CD4-positive, CD25-positive, alpha-beta regulatory T cell (primary cell): ENCODE measurements at places on chromosomes 2 and 18. TPM values are rescaled to one million over a fixed set of nuclear protein-coding genes. Genes with fewer than 3 reads are reported as not detected.
A peak's percentile ranks its signal among the peaks of the same experiment; 100 is the strongest.

Gene KRTCAP3
- 10.0 TPM for total RNA-seq

Gene SLC11A1
- 0.54 TPM for total RNA-seq

- DNase-seq: no peak
Measured at GRCh38 chr2:73952499-73953446, 26.1 kb downstream of the DGUOK start.

Gene OXER1
- total RNA-seq: not detected

DNA sequence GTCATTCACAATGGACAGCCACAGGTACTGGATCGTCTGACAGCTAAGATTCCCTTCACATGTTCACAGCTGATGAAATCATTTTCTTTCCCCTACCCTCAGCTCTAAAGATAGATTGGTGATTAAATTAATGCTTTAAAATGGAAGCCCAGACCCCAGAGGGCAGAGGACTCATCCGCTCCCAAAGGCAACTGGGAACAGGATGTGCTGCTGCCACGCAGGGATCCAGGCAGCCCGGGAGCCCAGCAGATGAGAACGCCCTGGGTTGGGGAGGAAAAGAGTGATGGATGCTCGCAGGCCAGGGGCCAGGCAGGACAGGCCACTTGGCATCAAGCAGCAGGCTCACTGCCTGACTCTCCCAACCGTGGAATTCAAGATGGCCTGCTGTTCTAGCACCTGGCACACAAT is 41.3 kb downstream of the HDHD2 start:
- DNase-seq: no peak

Gene VWA3B
- not detected for total RNA-seq

Gene COL4A4
- not detected for total RNA-seq

Gene SERPINB4
- total RNA-seq: not detected

GRCh38 chr2:148479398-148479797 is 165.2 kb upstream of the EPC2 start:
- no peak for DNase-seq

Gene ANKRD12
- 200 TPM for total RNA-seq

- no peak for DNase-seq
Measured at GRCh38 chr18:75212751-75213090, 2.1 kb downstream of the TSHZ1 start.

DNA sequence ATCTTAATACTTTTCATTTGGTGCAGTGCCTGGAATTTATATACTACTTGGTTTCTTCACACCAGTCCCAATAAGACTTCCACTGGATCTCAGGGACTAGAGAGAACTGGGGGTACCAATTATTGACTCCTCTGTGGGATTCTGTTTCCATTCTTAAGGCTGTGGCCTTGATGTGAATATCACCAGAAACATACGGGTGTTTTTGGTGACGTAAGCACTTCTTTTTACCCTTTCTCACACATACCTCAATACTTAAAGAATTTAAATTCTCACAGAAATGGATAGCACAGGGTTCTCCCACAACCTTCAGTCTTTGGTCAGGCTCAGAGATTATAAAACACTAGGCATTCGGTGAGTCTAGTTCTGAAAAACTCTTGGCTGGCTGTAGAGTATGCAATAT is 84.1 kb downstream of the SUCLG1 start:
- no peak for DNase-seq

Gene LRP2
- total RNA-seq: not detected

DNA sequence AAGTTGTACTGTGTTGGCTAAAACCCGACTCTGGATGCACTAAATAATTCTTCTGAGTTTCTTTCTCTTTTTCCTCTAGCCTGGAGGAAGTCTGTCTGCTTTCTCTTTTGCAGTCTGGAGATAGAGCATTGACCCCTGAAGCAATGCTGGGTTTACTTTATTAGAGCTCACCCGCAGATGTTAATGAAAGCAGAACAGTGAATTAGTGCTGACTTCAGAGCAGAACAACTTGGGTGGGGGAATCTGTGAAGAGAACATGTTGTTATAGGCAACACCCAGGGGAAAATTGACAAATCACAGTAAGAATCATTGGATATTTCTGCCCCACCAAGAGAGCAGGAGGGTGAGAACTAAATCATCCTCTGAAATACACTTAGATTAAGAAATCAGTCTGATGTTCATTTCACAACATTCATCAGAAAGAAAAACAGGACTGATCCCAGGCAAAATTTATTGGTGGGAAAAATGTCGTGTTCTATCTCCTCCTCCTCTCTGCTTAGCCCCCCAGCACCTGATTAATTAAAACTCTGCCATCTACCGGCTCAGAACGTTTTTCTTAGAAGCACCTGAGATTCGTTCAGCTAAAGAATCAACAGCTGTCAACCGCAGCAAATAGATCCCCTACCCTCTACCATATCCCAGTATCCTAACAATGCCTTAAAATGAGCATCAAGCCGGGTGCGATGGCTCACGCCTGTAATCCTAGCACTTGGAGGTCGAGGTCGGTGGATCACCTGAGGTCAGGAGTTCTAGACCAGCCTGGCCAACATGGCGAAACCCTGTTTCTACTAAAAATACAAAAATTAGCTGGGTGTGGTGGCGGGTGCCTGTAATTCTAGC is 165.1 kb downstream of the FMNL2 start:
- no peak for DNase-seq

Gene ACOXL
- total RNA-seq: not detected

DNA sequence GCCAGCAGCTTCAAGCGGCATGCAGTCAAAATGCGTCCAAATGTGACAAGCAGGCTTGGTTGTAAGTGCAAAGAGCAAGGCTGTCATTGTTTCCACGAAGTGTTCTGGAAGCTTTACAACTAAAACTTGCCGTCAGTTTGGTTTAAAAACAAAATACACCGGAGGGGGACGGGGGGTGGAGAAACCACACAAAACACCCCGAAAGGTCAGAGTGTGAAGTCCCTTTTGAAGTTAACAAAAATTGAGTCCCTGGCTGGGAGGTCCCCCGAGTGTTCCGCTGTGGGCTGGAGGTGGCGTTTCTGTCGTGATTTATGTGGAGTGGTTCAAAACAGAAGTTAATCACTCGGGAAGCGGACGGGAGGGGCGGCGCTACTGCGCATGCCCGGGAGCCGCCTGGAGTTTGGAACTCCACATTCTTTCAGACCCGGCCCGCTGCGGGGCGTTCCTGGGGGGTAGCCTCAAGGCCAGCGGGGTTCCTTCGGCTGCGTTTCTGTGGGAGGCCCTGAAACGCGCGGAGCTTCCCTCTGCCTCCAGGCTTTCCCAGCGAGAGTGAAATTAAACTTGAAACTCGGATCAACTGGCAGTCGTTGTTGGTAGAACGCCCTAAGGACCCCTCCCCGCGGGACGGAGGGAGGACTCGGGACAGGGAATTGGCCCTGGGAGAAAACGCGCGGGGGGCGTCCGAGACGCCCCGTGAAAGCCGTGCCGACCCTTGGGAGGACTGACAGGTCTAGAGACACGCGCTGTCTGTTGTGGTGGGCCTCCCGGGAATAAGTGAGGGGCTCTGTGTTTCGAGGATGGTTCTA is 1.4 kb downstream of the TGIF1 start:
- DNase-seq: peak; percentile 71

GRCh38 chr2:96775160-96775559 is 14.5 kb downstream of the CNNM4 start:
- DNase-seq: no peak

Gene MARS2
- 13.6 TPM for total RNA-seq

Gene BIRC6
- total RNA-seq: 176 TPM

Gene IL36A
- total RNA-seq: not detected

Gene L3MBTL4
- 2.1 TPM for total RNA-seq

Gene NXPH2
- not detected for total RNA-seq

DNA sequence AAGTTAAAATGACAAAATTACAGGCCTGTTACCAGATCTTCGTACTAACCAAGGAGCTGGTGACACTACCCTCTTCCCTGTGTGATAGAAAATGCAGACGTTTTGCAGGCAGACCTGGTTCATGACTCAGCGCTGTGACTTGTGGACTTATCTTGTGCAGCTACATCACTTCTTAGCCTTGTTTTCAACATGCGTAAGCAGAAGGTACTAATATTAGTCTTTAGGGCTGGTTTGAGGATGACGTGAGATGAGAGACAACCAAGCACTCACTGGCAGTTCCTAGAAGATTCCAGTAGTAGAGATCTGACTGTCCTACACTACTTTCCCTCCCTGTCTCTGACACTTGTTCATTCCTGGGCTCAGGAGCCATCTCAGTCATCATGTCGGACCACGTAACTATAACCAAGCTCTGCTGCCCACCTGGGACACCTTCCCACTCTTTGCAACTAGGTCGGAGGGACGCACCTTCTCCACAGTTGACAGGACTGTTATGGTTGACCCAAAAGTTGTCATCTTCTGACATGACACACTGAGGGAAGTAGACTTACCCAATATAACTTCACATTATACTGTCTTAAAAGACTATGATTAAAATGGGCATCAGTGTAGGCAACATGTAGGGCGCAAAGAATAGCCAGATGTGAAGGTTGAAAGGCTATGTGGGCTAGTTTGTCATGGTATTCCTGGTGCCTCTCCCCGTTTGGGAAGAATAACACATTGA is 64.8 kb downstream of the TNFRSF11A start:
- DNase-seq: no peak

- no peak for DNase-seq
Measured at GRCh38 chr18:56469582-56469981, 168.8 kb downstream of the TXNL1 start.

DNA sequence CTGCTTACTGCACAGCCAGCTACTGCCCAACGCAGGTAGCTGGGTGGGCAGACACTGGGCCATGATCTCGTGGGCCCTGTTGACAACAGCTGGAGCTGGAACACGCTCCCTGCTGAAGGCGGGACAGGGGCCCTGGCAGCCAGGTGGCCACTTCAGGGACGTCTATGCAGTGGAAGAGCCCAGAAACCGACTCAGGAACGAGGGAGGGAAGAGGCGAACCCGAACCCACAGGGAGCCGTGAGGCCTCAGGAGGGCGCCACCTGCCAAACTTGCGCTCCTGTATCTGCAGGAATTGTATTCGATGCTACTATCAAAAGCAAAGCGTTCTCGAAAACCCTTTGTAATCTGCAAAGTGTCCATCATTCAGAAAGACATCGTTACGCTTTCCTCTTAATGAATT is 198.4 kb downstream of the EIPR1 start:
- no peak for DNase-seq

DNA sequence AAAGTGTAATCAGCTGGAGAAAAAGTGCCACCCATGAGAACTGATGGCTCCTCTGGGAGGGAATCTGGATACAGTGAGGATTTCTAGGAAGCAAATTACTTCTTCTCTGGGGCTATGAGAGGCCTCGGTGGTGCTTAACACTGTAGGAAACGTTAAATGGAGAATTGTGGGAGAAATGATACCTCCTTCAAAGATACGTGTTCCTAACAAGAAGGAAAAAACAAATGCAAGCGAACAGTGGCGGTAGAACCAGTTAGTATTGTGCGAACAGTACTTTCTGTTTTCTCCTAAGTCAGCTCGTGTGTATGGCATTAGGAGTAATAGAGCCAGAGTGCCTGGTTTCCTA is 587 bp upstream of the MTIF2 start:
- DNase-seq: no peak

Gene GBX2
- not detected for total RNA-seq

DNA sequence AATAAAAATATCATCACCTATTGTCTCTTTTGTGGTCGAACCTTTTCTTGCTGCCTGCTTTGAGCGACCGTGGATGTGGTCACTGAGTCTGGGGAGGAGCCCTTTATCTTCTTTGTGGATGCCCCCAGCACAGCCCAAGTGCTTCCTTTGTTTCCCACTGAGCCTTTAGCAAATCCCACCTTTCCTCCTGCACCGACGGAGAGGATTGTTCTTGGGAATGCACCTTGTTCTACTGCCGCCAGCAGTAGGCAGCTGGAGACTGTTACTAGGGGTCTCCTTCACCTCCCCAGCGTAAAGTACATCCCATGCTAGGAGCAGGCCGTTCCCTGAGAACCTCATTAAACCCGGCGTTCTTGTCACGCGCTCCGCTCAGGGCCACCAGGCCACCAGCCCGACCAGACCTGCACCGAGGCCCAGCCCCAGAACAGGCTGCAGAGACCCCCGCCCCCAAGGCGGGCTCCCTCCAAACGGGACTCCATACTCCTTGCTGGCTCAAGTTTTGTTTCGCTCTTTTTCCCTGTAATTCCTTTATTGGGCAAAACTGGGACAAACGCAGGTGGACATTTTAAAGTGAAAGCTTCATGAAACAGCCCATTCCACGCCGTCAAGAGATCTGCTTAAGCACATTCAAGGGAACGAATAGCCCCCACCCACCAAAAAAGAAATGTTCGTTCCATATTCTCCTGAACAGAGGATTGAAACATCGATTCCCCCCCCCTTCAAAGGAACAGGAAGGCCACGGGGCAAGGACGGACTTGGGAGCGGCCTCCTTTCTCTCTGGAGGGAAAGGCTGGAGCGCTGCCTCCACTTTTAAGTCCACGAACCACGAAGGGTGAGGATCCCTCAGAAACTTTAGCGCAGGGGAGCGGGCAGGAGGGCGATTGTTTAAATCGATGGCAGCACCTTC is 1.1 kb upstream of the MAT2A start:
- peak; percentile 21 for DNase-seq

Gene KANSL3
- total RNA-seq: 55.6 TPM

GRCh38 chr2:195450552-195451113 is 206.4 kb upstream of the SLC39A10 start:
- DNase-seq: no peak

Gene SAP130
- total RNA-seq: 38.0 TPM

- no peak for DNase-seq
Measured at GRCh38 chr18:77505499-77505898, 255.9 kb downstream of the GALR1 start.

- DNase-seq: no peak
Measured at GRCh38 chr2:10978090-10978670, 66.4 kb downstream of the KCNF1 start.

- no peak for DNase-seq
Measured at GRCh38 chr2:133193544-133194361, 374.5 kb downstream of the NCKAP5 start.

DNA sequence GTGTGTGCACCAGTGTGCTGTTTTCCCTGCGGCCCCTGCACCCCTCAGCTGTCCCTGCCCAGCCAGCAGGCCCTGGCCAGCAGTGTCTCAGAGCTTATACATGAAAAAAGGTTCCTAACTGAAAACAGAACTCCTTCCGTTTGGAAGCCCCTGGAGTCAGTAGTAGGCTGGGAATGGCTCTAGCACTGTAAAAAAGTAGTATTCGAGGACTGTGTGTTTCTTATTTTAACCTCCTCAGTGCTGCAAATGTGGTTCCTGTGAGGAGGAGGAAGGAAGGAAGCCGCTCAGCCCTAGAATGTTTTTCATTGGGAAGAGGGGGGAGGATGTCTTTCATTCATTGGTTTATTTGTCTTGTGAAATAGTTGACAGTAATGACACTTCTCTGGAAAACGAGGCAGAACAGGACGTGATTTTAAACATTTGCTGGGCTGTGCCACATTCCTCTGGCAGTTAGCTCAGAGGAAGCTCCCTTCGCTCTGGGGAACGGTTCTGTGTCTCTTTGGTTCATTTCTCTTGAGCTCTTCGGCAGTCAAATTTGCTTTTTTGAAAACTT is 103.5 kb downstream of the SPTBN1 start:
- DNase-seq: peak; percentile 55

- no peak for DNase-seq
Measured at GRCh38 chr2:109210431-109211200, 81.6 kb downstream of the SH3RF3 start.

GRCh38 chr2:110713513-110714362 is 18.6 kb upstream of the ACOXL start:
- DNase-seq: no peak

Gene NOSTRIN
- not detected for total RNA-seq
